Esophagus muscularis mucosa (tissue), 4 donors: ENCODE measurements at places on chromosomes 12 and 14. TPM values are rescaled to one million over a fixed set of nuclear protein-coding genes. Genes with fewer than 3 reads are reported as not detected.

Gene FAM222A
- 3.8 TPM for total RNA-seq

Gene TPH2
- 0.17 TPM for total RNA-seq

Gene TMEM117
- 11.2 TPM for total RNA-seq

Gene GNB3
- total RNA-seq: 0.42 TPM

Gene IGF1
- total RNA-seq: 79.4 TPM

GRCh38 chr12:106071686-106072085 is 67.1 kb downstream of the NUAK1 start:
- no peak for DNase-seq

DNA sequence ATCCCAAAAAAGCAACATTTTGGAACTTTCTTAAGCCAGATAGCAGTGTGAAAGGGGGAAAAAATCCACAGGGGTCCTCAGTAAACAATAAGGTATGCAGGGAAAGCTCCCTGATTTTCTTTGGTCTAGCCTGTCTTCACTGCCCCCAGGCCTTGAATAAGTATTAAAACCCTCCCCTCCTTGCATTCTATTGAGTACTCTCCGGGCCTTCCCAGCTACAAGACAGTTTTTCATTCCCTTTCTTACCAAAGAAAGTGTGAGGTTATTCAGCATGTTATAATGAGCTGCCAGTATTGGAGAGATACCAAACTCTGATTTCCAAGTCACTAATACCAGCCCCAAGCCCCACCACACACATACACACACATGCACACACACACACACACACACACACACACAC is 59.8 kb upstream of the KIF21A start:
- no peak for DNase-seq

DNA sequence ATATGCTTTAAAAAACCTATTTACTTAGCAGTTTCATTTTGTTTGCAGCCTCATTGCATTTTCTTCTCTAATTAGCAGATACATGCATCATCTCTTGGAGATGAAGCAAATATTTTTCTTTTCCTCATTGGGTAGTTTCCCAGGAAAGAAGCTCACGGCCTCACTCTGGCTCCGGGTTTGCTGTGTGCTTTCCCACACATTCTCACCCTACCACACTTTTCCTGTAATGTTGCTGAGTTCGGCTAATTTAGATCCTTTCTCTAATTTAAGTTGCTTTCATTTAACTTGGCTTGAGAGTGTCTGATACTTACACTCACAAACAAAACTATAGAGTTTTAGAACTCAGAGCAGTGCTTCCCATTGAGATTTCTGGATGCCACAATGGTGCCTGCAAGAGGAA is 928.2 kb downstream of the NRXN3 start:
- DNase-seq: peak; percentile 42

- no peak for DNase-seq
Observed at GRCh38 chr12:88420457-88420856, 159.8 kb downstream of the KITLG start.

- no peak for DNase-seq
Observed at GRCh38 chr14:32512813-32513212, 183.7 kb downstream of the AKAP6 start.

GRCh38 chr14:76307786-76308780 is 67.9 kb upstream of the ESRRB start:
- peak; percentile 64 for DNase-seq

GRCh38 chr14:85587151-85587711 is 57.3 kb downstream of the FLRT2 start:
- no peak for DNase-seq

DNA sequence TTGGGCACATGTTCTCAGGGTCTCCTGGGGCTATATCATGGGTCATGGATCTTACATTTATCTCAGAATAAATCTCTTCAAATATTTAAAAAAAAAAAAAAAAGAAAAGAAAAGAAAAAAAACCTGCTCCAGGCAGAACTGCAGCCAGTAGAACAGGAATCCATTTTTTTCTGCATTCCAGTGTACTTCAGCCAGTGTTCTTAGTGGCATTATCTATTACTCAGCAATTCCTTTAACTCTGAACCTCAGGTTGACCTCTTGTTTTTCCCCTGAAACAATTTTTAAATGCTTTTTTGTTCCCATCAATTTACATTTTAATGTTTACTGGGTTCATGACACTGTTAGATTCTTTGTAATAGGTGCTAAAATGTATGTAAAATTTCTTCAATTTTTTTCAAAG is 66.7 kb upstream of the STXBP6 start:
- DNase-seq: no peak

GRCh38 chr12:71432936-71433335 is 6.7 kb upstream of the LGR5 start:
- DNase-seq: no peak

DNA sequence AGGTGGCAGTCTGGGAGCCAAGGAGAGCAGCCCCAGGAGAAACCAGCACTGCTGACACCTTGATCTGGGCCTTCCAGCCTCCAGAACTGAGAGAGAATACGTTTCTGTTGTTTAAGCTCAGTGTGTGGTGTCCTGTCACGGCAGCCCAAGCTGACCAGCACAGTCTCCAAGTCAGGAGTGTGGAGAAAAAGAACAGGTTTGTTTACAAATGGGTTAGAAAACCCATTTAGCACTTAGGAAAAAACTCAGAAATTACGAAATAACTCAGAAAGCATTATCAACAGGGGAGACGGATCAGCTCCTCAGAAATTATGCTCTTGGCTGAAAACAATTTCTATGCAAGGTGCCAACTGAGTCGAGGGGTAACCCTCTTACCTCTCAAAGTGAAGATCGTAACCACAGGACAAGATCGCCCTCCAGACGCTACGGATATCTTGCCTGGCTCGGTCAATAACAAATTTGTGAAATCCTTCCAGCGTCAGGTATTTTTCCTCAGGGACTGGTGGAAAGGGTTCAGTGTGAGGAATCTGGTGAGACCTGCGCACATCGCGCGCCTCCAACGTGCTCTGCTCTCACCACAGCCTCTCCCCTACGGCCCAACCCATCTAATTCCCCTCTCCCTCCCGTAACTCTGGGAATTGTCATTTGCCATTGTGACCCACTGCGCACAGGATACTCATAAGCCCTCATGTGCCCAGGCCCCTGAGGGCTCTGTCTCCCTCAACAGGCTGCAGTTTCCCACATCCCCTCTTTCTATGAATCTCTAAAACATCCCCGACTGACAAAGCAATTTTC is 50.2 kb downstream of the TRAFD1 start:
- no peak for DNase-seq

- no peak for DNase-seq
Observed at GRCh38 chr14:95478818-95479217, 37.6 kb downstream of the SYNE3 start.

- DNase-seq: no peak
Observed at GRCh38 chr12:5027046-5027821, 16.4 kb upstream of the KCNA5 start.
